Stimulated activated CD4-positive, alpha-beta T cell treated with anti-CD3 and anti-CD28 coated beads, Interleukin-4, amount 100 ng/mL, for 48 hours (primary cell): ENCODE measurements at places on chromosomes 3 and 15.

DNA sequence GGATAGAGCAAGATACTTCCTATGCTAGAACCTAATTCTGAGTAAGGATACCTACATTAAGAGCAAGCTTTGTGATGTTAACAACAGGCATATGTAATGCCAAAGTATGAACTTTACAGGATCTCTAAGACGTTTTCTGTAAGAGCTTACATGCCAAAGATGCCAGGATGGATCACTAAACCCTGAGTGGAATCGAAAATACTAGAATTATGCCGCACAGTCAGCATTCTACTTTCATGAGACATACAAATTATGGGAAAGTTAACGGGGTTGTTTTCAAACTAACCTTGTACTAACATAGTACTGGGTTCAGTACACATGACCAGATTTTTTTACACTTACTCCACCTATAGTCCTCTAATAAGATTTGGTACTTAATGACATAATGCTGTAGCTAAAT is 55.1 kb downstream of the AAGAB start:
- DNase-seq = no peak

DNA sequence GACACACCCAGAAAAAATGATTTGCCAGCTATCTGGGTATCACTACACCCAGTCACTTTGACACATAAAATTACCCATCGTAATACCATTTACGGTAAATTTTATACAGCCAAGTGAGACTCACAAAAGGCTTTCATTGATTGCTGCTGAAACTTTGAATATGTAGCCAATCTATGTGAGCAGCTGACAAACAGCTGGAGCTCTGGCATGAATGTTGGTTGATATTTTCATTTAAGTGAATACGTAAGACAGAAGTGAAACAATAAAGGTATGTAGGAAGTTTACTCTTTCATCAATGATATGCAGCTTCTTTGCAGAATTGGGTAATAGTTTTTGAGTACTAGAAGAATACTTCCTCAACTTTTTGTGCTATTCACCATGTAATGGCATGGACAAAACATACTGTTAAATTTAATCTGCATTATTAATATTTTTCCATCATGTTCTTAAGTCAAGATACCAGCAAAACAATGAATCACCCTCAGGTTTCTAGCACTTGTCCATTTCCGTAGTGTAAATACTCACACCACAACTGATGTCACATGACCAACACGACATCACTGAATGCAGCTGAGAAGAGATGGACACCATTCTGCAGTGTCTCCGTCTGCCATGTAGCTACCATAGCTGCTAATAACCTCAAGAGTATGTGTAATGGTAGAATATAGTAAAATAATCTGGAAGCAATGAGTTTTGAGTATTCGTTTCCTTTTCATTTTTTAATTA is 205.9 kb upstream of the HES1 start:
- DNase-seq = no peak

DNA sequence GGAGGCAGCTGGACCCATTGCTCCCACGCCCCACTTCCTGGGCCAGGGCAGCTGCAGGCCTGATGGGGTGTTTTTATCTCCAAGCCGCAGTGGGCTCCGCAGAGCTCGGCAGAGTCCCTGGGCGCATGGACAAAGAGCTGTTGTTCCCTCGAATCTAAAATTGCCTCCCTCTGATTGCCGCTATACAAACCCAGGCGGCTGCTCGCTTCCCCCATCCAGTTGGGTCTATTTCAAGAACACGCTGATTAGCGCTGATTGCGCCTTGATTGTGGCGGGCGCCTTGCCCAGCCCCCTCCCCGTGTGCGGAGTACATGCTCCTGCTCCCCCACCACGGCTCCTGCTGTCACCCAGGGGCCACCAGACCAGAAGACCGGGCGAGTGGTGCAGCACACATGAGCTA is 43.4 kb upstream of the SLC6A1 start:
- no peak for DNase-seq

DNA sequence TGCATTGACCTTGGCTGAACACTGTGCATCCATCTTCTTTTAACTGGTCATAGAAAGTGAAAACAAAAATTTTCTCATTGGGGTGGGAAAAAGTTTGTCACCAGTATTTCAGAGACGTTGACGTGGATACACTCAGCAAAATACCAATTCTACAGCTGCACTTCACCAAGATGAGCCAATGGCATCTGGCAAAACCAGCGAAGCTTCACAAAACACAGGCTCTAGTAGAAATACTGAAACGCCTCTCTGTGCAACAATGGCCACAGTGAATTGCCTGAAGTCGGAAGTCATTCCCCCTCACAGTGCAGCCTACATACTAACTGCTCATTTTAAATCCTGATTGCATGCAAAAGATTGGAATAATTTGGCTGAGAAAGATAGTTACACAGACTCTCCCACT is 17.0 kb downstream of the PCYT1A start:
- no peak for DNase-seq

DNA sequence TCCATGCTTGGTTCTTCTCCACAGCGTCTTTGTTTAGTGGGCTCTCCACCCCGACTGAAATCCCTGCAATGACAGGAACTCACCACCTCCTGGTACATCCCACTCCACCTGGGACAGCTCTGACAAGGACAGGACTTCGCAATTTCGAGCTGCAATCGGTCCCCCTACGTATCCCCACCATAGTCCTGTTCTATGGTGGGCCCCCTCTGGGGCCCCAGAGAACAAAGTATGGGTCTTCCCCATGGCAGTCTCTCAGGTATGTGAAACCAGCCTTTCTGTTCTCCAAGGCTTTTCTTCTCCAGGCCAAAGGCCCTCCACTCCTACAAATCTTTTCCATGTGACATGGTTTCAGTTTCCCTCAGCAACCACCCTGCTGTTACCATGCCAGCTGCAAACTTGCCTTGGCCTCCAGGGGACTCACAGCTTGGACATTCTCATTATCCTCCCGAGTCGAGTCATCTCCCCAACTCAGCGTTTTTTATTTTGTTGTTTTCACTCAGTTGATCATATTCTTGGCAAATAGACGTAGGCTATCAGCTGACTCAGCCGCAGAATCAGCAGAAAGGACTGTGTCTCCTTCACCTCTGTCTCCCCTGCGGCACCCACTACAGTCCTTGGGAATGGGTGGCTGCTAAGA is 233.3 kb downstream of the OPA1 start:
- no peak for DNase-seq

DNA sequence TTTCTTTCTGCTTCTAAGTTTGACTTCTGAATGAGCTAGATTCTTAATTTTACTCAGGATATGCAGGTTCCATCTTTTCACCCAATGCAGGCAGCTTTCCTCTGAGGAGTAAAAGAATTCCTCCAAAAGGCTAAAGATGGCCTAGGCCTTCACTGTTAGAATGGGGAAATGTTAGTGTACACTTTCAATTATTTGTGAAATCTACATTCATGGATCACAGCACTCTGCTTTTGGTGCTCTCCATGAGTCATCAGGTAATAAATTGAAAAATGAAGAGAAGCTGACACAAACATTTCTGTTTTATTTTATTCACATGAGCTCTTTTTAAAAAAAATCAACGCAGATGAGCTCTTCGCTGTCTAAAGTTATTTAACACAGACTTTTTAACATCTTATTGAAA is 502.5 kb upstream of the GOLIM4 start:
- no peak for DNase-seq

DNA sequence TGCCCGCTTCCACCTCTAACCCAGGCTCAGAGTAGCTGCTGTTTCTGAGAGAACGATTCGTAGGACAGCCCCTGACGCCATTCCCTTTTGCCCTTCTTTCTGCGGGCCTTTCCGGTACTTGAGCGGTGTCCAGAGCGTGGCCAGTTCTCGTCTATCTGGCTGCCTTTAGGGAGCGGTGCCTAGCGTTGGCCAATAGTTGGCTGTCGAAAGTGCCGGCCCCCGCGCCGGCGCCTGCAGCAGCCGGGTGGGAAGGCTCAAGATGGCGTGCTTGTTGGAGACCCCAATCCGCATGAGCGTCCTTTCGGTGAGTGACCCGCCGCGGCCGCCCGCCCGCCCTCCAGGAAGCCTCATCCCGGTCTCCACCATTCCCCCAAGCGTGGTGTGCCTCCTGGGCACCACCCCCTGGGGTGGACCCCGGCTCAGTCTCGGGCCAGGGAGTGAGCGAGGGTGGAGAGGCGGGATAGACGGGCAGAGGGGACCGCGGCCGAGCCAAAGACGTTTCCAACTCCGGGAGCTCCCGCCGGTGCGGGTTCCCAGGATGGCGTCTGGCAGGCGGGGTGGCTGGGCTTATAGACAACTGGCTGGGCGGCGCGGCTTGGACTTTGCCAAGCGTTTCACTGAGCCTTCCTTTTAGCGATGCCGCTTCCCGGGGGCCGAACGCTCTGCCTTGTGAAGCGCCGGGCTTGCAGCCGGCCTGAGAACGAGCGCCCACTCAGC is at the start of gene ARMC8:
Gene ARMC8, plus strand, starts transcription at position 6 of the 717 bp plus-strand sequence. Its CDS starts 254 bp downstream, at position 260.
- DNase-seq = peak; percentile 18

DNA sequence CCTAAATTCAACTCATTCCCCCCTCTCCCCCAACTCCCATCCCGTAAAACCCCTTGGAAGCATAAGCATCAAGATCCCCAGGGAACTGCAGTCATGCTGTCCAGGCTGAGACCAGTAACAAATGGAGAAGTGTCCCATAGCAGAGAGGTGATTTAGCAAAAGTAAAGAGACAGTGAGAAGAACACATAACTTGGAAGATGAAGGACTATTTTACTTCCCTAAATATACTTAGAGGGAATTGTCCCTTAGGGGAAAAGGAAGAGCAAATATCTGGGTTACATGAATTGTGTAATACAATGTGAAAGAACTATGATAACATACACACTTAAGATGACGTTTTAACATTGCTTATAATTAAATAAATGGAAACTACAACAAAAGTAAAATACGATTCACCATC is 61.6 kb upstream of the LRRFIP2 start:
- DNase-seq = no peak

DNA sequence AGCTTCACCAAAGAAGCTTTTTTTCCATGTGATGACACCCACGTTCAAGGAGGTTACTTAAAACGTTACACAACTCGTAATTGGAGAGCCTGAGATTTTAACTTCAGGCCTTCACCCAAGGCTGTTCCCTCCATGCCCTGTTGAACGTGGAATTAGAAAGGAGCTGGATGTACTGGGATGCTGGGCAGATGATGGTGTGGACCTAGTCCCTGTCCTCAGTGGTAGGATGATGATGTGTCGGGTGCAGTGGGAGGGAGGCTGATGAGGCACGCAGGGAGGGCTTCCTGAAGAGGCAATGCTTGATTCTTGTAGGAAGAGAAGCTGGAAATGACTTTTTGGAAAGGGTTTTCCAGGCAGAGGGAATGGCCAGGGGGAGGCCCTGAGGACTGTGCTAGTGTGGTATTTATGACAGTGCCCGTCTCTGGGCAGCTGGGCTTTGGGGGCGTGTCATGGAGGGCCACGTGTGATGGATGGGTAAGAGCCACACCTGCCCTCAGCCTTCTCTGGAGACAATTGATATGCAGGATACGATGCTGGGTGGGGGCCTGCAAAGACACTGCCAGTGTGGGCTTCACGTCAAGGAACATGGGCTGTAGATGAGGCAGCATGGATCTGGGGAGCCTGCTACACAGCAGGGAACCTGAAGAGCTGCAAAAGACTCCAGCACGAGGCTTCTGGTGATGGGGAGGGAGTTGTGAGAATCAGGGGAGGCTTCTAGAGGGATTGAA is 15.3 kb downstream of the SYNM start:
- DNase-seq = no peak

DNA sequence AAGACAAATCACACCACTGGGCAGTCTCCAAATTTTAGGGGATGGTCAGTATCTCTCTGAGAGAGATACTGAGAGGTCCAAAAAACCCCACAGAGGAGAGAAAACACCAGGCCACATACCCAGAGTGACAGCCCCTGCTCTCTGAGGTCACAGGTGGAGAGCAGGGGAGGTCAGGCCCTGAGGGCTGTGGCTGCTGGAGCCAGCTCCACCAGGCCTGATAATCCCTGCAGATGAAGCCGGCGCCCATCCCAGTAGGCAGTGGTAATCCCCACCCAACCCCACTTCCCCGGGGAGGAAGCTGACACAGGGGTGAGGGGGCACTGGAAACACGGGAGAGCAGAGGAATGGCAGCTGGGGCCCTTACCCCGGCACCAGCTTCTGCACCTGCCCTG is 31.2 kb upstream of the SRP14 start:
- DNase-seq = no peak

DNA sequence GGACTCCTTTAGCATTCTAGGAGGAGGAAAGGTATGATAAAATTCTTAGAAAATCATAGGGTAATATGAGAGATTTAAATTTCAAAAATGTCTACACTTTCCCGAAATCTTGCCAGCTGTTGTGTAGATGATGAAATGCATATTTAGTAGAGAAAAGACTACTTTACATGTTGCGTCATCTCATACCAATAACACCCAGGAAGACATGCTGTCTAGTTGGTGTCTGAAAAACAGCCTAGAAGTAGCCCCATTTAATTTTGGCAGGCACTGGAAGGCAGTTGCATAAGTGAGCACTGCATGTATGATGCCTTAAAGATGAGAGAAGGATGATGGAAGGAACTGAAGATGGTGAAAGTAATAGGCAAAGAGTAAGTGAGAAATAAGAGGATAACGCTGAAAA is 310.5 kb upstream of the TPM1 start:
- DNase-seq = no peak

DNA sequence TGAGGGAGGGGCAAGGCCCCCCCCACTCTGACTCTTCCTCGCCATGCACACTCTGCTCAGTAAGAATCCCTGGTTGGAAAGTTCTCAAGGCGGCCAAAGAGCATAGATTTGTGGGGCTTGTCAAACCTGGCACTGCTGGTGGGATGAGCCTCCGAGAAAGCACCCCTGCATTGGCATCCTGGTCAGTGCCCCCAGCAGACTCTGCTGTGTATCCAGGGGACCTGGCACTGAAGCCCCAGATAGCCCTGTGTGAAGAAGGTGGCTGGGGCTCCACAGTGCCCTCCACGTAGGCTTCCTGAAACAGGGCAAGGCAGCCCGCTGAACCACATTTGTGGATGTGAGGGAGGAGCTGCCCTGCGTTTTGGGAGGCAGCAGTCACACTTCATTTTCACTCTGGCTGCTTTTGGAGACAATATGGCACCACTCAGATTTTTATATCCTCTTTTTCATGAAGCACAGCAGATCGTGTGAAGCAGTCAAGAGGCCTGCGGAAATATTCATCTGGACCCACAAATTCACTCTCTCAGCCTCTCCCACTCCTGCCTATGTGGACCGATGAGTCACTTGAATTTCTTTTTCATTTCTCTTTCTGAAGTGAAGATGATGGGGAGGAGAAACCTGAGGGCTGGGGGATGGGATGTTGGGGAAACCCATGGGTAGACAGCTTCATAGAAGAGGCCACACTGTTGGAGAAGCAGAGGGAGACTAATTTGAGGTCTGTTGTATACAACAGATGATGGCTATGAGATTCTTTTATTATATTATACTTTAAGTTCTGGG is 88.7 kb upstream of the BCL6 start:
- DNase-seq = peak; percentile 14

DNA sequence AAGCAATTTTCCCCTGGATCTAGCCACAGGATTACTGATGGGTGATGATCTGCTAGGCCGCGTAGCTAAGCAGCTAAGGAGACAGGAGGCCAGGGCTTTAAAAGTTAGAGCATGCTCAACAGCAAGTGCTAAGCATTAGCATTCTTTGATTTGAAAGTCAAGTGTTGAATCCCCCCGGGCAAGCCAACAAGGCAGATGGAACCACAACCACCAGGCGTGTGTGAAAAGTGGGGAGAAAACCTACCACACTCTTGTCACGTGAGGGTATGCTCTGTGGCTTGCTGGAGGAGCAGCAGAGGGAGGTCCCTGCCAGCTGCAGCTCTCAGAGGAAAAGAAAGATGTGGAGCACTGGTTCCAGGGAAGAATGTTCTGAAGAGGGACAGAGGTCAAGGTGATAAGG is 20.9 kb downstream of the SLC51A start:
- no peak for DNase-seq

GRCh38 chr15:90838139-90838538 is 30.2 kb upstream of the FURIN start:
- peak; percentile 88 for DNase-seq

GRCh38 chr3:179972881-179973423 is 63.8 kb downstream of the PEX5L start:
- no peak for DNase-seq
